ENCODE measurements at places on chromosomes 2 and 18.

- peak; percentile 82 for DNase-seq
Measured at GRCh38 chr18:22563164-22563583, 145.5 kb upstream of the CTAGE1 start.

DNA sequence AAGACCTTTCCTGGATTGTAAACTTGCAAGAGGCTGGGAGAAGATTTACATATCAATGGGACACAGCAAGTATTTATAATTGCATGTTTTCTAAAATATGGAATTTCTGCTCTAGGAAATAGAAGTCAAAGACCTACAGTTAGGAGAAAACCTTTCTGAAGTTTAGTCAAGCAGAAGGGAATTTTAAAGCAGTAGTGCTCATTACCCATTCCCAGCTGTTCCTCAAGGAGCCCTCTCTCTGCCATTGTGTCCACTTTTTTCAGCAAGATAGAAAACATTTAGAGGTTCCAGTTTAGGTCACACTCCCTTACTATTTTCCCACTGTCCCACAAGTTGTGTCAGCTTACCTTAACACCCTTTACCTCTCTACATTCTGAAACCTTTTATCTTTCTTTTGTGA lies 584.0 kb upstream of the CHAC2 start:
- no peak for DNase-seq

DNA sequence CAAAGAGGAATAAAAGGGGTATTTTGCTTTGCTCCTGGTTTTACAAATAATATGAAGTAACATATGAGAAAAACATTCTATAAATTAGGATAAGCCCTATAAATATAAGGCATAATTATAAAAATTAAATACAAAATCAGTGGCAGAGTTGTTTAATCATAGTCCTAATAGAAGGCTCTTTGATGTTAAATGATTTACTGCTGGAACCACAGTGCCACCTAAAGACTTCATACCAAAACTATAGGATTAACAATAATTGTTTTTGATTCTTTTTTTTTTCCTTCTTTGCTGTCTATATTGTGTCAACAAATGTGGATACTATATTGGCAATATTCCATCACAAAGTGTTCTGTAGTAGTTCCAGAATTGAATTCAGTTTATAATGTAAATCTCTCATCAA lies 837.7 kb upstream of the SLC39A10 start:
- peak; percentile 45 for DNase-seq

- no peak for DNase-seq
Measured at GRCh38 chr18:9066817-9067306, 35.6 kb upstream of the NDUFV2 start.

DNA sequence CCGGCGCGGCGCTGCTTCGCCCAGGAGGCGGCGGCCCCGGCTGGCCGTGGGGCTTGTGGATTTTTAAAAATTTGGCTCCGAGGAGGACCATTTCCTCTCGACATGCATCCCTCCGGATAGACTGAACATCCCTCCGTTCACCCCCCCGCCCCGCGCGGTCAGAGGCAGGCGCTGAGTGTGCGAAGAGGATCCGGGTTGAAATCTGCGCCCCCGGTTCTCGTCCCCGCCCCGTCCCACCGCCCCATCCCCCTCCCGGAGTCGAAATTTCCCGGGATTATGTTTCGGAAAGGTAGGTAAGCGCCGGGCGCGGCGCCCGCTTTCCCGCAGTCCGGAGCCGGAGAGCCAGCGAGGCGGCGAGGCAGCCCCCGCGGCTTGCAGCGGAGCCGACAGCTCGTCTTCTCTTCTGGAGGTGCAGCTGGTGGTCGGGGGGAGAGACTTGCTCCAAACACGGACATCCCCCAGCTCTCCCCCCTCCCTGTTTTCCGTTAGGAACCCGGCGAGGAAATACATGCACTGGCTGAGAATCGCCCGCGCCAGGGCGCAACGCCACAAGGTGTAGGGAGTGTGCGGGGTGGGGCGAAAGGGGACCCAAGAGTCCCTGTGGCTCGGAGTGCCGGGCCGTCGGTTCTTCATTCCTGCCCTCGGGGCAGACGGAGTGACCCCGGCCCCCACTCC lies at the start of gene PRKCE:
Gene PRKCE, plus strand, starts transcription at position 261 of the 675 bp plus-strand sequence.
- peak; percentile 27 for DNase-seq

- DNase-seq: no peak
Measured at GRCh38 chr2:32617599-32618189, 10.2 kb upstream of the TTC27 start.

GRCh38 chr2:110748489-110748867 lies 16.1 kb downstream of the ACOXL start:
- DNase-seq: no peak

DNA sequence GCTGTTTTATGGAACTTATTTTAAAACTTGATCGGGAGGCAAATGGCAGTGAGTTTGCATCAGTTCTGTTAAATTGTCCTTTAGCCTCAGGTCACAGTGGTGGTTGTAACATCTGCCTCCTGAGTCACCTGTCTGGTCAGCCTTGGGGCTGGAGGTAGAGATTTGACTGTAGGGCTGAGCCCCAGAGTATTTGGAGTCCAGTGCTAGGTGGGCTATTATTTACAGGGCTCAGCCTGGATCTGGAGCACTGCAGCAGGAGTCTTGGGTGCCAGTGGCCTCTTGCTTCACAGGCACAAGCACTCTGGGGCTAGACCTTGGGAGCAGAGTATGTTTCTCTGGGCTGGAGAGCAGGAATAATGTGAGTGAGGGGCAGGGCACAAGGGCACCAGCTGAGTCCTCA lies 32.8 kb downstream of the TCF7L1 start:
- DNase-seq: no peak

DNA sequence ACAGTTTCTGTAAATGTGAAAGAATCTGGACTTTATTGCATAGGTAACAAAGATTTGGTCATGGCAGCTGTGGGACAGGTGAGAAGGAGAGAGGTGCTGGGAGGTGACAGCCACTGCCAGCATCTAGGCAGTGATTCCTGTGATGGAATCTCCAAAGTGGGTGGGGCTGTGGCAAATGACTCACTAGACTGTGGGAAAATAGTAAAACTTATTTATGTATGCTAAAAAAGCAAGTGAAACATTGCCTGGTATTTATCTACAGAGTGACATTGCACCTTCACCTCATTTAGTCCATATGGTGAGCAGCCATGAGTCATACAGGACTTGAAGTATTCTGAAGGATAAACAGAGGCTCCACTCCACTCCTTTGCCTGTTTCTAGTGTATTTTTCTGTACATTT lies 145.3 kb upstream of the MEX3C start:
- no peak for DNase-seq

DNA sequence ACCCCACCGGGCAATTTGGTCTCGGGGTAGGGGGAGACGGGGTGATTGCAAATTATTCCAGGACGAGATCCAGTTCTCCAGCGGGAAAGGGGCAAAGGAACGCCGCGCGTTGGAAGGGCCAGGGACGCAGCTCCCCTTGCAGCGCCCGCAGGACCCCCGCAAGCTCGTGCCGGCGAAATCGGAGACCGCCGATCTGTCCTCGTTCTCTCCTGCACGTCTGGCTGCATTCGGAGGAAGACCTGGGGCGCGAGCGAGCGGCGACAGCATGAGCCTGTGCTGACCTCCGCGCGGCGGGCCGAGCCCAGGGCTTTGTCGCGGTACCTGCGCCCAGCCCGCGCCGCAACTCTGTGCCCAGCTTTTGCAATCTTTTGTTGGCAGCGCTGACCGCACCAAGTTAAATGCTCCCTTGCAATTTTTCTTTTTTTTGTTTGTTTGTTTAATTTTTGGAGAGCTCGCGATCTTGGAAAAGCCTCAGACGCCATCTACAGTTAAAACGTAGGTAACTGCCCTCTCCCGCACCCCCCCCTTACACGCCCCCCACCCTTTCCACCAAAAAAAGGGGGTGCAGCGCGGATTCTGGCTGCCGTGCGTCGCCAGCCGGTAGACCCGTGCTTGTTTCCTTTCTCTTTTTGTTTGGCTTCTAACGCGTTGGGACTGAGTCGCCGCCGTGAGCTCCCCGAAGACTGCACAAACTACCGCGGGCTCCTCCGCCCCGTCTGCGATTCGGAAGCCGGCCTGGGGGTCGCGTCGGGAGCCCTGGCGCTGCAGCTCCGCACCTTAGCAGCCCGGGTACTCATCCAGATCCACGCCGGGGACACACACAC lies 667 bp downstream of the TRIB2 start:
- DNase-seq: peak; percentile 56

DNA sequence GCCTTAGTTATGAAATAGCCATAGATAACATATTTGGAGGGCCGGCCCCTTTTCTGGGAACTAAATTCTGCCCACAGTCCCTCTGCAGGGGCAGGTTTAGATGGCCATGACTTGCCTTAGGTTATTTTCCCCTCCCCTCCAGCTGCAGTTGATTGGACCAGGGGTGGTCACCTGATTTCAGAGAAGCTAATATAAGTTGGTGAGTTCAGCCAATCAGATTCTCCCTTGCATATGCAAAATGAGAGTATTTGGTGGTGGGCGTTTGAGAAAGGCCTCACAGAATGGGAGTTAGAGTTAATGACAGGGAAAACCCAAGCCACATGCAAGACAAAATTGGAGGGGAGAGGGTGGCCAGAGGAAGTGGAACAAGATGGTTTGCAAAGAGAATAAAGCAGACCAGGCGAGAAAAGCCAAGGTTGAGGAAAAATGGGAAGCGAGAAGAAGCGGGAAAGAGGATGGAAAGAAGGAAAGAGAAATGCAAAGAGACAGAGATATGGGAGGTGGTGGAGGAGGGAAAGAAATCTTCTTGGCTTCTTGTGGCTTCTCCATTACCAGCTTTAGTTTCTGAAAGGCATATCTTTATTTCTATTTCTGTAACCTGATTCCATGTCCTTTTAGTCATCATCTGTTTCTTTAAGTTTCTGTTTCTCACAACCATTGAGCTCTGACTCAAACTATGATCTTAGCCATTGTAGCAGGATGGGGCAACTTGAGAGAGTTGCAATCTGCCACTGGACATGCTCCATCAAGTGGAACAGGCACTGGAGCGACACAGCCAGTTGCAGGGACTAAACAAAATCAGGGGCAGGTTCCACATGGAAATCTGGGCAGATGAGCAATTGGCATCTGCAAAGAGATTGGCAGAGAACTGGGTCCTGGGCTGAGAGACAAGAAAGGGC lies 108.1 kb upstream of the SIX3 start:
- DNase-seq: no peak
